ENCODE measurements at places on chromosomes 2 and 18.

GRCh38 chr2:40401896-40402295 lies 50.0 kb downstream of the SLC8A1 start:
- no peak for DNase-seq

- no peak for DNase-seq
Observed at GRCh38 chr18:3528231-3528630, 78.3 kb downstream of the TGIF1 start.

- DNase-seq: no peak
Observed at GRCh38 chr2:149768320-149768799, 180.8 kb upstream of the MMADHC start.

DNA sequence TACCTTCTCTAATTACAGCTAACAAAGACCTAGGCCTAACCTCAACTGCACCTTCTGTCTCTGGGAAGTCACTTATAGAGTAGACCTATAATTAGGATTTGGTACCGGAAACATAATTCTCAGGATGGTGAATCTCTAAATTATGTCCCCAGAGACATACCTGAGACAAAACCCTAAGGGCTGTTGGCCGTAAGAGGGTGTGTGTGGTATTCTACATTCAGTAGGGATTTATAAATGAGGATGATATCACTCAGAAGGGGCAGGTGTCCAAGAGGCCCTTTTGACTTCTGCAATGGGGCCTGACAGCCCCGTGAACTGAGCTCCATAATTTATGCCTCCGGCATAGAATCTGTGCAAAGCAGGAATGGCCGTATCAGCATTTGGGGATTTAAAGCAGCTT lies 13.5 kb upstream of the DARS1 start:
- DNase-seq: no peak

DNA sequence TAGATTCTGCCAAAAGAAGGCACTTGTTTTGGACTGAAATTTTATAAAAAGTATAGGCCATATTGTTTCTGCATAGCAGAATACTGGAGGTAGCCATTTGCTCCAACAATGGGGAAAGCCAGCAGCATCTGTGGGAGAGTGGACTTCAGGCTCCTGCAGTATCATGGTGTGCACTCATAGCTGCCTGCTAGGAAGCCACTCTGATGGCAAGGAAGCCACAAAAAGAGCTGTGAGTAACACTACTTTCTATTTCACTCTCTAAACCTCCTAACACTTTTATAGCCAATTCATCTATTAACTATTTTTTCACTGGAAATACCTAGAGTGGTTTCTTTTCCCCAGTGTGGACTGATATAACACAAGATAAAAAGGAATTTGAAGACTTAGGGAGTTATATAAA lies 144.4 kb upstream of the KCNJ3 start:
- no peak for DNase-seq

GRCh38 chr2:105910497-105911238 lies 166.0 kb downstream of the NCK2 start:
- no peak for DNase-seq

All from T-helper 9 cell (primary cell).